NCI-H2171 (cell line): ENCODE measurements at places on chromosomes 2 and 18.

DNA sequence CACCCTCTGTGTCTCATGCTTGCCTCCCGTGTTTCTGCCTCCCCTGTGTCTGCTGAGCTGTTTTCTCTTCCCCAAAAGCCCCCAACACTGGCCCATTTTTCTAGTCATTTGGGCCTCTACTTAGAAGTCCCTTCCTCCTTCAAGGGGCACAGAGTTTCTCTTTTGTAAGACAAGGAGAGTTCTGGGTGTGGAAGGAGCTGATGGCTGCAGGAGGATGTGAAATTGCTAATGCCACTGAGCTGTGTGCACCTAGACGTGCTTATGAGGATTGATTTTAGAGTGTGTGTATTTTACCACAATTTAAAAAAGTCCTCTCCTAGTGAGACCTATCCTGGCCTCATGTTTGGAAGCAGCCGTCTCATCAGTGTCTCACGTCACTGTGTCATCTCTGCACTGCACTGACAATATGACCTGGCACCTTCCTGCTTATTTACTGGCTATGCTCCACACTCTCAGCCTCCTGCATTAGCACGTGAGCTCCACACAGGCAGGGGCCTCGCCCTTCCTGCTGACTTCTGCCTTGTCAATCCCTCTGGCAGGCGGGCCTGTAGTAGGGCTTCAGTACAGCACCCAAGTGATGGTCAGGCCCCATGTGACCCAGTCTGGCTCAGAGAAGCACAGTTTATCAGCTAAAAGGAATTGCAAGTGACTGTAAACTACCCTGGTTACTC lies 8.0 kb upstream of the MBP start:
- DNase-seq, result no peak

DNA sequence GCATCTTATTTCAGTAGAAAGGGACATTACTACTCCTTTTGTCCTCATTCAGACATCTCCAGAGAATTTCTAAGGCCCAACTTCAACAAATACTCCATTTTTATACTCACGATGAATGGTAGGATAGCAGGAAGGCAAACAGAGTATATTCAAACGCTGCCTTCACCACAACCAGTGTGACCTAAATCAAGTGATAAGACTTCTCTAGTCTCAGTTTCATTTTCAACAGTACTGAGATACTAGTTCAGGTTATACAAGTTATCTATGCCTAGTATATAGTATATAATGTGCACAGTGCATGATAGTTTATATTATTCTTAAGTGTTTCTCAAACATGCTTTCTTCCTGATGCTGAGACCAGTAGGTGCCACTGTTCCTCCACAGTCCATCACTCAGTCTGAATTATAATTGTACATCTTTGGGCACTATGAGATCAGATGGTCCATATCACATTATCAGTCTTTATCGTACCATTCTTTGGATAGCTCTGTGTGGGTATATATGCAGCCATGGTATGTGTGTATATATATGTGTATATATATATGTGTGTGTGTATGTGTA lies 66.3 kb upstream of the RPE start:
- no peak for DNase-seq

GRCh38 chr2:239726631-239727181 lies 298.4 kb downstream of the NDUFA10 start:
- DNase-seq, result no peak

DNA sequence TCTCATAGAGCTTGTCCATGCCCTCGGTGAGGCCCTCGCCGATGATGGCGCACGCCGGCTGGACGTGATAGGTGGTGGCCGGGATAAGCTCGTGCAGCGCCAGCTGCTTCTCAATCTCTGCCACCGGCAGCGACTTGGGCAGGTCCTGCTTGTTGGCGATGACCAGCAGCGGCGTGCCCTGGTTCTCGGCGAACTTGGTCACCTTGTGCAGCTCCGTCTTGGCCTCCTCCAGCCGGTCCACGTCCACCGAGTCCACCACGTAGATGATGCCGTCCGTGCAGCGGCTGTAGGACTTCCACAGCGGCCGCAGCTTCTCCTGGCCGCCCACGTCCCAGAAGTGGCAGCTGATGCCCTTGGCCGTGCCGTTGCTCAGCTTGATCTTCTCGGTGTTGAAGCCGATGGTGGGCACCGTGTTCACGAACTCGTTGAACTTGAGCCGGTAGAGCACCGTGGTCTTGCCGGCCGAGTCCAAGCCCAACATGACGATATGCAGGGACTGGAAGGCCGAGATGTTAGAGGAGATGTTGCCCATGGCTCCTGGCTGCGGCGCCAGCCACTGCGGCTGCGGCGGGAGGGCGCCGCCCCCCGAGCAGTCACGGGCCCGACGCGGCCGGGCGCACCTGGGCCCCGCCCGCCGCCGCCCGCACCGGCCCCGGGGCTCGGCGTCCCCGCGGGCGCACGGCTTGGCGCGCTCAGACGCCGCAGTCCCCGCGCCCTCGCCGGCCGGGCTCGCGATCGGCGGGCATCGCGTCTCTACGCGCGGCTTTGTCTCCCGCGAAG lies 636 bp downstream of the ARL4C start:
- DNase-seq, result no peak

DNA sequence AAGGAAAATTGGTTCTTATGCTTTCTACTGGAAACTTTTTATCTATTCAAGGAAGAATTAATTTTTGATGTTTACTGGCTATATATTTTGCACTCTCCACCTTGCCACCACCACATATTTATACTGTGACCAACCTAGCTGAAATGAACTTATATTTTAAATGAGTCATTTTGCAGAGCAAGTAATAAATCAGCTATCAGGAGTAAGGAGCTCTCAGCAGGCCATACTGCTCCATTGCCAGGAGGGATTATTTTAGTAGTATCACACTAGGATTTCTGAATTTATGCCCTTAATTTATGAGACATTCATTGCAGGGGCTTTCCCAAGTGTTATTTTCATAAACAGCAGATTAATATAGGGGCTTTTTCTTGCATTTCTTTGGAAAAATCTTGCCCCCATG lies 125.8 kb upstream of the CYP1B1 start:
- DNase-seq, result no peak

GRCh38 chr18:45589356-45590035 lies 25.8 kb upstream of the SLC14A2 start:
- DNase-seq, result no peak

DNA sequence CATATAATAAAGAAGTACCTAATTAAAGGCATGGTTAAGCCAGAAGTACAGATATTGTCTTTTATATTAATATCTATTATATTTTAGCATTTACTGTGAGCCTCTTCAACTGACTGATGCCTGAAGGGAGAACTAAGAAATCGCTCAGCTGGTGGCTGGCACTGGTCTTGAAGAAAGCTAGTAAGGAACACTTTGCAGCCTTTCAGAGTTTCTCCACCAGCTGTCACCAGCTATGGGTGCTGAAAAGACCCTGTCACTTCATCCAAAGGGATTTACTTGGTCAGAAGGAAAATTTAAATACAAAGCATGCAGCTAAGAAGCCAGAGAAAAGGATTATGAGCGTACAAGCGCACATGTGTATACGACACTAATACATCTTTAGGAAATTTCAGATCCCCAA lies 525.9 kb downstream of the TMEM182 start:
- DNase-seq, result no peak

DNA sequence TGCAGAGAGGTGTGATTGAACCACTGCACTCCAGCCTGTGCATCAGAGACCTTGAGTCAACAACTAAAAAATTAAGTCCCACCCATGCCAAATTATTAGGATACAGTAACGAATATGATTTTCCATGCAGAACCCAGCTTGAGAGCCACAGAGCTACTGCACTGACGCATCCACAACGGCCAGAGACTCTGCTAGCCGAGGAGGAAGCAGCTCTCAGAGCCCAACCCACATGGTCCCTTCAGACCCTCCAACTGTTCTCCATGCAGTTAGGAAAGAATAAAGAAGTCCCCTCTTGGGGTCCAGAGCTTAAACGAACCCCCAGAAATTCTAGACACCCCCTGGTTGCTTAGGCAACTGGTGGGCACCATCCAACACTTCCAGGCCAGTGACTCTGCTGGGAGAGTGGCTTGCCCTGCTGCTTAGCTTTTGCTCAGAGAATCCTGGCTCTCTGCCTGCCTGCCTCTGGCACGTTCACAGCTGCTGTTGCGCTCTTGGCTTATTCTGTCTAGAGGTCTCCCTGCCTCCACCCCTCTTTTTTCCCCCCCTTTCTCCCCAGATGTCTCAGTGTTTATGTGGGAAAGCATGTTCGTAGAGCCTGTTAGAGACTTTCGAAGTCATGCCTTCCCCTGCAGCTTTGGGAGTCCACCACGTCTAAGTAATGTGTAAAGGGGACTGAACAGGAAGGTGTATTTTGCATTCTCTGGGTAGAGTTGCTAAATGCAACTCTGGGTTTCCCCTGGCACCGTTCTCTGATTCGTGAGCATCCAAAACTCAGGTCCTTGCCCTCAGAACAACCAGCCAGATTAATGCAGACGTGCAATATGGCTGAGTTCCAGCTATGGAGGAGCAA lies 26.0 kb upstream of the SP3 start:
- DNase-seq, result peak; percentile 88

GRCh38 chr2:147464737-147465357 lies 380.0 kb upstream of the ACVR2A start:
- no peak for DNase-seq

GRCh38 chr2:63853527-63854310 lies 12.0 kb downstream of the UGP2 start:
- DNase-seq, result no peak

DNA sequence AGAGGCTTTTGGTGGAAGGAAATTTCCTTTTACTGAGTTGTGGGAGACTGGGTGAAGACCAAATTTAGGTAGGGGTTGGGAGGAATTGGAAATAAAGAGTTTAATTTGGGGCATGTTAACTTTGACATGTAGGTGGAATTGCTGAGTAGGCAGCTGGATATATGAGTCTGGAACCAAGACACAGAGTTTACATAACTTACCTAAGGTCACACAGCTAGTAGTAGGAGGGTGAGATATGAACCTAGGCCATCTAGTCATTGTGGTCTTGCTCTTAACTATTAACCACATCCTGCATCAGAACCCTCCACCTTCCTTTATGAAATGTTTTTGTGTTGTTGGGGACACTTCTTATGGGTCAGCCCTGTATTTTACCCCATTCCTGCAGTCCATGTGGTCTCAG lies 113.1 kb downstream of the ICOS start:
- no peak for DNase-seq

DNA sequence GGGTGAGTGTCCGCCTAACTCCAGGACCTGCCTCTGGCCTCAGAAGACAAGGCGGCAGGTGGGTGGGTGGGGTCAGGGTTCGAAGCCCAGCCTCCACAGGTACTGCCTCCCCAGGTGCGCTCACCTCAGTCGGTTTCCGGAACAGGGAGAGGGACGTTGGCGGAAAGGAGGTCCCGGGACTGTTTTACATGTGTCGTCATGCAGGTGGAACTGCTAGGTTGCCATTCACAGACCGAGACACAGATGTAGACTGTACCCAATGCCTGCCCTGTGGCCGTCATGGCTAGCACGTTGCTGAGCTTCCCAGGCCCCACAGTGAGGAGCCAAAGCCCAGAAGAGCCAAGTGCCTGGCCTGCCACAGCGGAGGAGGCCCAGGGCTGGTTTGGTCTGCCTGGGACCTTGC lies 284.0 kb upstream of the HS6ST1 start:
- no peak for DNase-seq

GRCh38 chr2:217060516-217060915 lies 200.7 kb upstream of the TNP1 start:
- DNase-seq, result no peak

- no peak for DNase-seq
Measured at GRCh38 chr2:48856144-48856543, 100.6 kb upstream of the LHCGR start.

- DNase-seq, result no peak
Measured at GRCh38 chr18:54217624-54218023, 6.8 kb downstream of the MBD2 start.

GRCh38 chr18:9792565-9793245 lies 84.6 kb downstream of the RAB31 start:
- no peak for DNase-seq

GRCh38 chr2:5035057-5035488 lies 657.1 kb upstream of the SOX11 start:
- DNase-seq, result peak; percentile 93

DNA sequence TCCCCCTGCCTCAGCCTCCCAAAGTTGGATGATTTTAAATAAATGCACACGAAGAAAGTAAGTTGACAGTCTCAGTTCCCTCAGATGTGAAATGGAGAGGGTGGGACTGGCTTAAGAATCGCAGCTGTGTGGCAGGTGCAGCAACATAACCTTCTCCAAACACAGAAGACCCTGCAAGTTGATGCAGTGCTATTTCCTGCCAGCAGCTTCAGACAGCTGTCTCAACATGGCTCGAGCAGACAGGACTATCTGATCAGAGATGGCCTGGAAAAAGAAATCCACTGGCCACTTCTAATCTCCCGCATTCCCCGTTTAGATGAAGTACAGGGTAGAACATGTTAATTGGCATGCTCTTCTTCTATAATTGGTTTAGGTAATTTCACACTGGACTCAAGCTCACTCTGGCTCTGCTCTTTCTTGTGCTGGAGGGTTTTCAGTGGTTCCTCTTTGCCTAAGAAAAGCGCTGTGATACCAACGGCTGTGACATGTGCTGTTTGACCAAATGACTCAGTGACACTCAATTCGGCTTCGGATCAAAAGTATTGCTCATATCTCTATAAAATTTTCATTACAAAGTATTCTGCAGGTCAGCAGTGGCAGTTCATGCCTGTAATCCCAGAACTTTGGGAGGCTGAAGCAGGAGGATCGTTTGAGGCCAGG lies 40.2 kb downstream of the MYOM1 start:
- no peak for DNase-seq

- no peak for DNase-seq
Measured at GRCh38 chr2:41119489-41119888, 667.6 kb upstream of the SLC8A1 start.

DNA sequence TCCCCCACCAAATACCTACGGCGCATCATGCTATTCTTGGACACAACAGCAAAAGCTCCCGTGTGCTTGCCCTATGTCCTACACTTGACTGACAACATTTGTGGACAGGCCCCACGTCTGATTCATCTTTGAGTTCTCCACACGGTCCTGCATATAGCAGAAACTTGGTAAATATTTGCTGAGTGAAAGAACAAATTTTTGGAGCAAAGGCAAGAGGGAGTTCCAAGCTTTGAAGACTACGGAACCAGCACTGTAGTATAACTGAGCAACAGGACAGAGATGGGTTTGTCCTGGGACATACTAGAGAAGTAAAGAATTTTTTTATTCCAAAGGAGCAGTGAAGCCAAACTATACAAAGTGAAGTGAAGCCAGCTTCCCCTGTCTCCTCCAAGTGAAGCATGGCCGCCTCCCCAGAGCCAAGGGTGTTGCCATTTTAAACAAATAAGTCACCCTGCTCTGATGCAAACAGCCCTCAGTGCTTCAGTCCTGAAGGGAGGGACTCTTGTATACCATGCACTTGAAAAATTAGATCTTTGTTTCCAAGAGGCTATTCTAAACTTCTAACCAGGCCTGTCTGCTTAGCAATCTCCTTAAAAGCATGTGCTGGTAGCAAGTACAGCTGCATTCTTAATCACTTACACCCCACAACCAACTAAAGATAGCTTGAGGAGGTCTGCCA lies 35.9 kb downstream of the SPRED2 start:
- DNase-seq, result no peak

- no peak for DNase-seq
Measured at GRCh38 chr18:39460136-39460535, 1894.5 kb upstream of the CELF4 start.
